ENCODE measurements at places on chromosomes 12 and 14.

DNA sequence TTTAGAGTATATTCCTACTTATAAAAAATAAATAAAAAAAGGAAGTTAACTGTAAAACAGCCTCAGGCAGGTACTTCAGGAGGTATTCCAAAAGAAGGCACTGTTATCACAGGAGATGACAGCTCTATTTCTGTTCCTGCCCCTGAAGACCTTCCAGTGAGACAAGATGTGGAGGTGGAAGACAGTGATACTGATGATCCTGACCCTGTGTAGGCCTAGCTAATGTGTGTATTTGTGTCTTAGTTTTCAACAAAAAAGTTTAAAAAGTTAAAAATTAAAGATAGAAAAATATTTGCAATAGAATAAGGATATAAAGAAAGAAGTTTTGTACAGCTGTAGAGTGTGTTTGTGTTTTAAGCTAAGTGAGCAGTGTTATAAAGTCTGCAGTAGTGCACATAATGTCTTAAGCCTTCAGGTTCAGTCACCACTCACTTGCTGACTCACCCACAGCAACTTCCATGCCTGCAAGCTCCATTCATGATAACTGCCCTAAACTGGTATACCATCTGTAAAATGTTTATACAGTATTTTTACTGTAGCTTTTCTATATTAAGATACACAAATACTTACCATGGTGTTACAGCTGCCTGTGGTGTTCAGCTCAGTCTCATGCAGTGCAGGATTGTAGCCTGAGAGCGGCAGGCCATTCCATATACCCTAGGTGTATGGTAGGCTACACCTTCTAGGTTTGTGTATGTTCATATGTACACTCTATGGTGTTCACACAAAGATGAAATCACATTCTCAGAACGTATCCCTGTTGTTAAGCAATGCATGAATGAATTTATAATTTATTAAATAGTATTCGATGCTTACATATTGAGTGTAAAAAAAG is 121.1 kb downstream of the ANO6 start:
- DNase-seq, result peak; percentile 87

DNA sequence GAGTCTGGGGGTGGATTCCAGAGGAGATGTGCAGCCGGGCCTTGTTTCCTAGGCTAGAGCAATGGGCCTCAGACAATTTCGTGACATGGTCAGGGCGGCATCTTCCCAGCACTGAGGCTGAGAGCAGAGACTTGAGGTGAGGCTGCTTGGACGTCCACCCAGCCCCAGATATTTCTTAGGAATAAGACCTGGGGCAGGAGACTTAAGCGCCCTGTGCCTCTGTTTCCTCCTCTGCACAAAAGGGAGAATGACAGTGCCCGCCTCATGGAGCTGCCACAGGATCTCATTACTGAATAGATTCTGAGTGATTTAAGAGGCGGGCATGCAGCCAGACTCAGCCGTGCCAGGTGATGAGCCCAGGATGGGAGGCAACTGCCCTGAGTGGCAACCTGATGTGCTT is 297.9 kb upstream of the SFSWAP start:
- DNase-seq, result no peak

GRCh38 chr12:53093777-53094393 is 3.6 kb upstream of the IGFBP6 start:
- no peak for DNase-seq

DNA sequence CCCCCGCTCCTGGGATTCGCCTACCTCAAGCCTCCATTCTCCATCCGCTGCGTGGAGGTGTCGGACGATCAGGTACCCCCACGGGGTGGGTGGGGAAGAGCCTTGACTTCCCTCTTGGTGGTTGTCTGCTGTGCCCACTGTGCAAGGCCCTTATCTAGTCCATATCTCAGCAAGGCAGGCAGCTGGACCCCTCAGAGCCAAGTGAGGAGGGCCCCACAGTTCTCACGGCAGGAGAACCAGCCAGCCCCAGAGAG is 39.9 kb downstream of the MMAB start:
- DNase-seq, result no peak

GRCh38 chr12:47832263-47832933 is 12.7 kb upstream of the HDAC7 start:
- DNase-seq, result no peak

DNA sequence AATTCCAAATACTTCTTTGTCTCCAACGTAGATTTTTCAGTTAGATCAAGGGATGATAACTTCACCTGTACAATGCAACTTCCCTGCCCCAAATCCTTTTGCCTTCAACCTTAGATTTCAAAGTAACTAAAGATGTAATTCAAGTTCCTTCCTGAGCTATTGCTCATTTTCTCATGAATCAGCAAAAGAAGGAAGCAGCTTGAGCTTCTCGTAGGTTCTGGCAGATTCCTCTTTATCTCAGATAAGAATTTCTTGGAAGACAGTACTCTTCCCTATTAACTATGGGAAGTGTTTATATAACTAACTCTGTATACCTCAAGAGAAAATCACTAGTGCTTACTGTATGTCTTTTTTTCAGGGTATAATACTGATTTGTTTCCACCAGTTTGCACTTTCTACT is 203.8 kb downstream of the RASSF9 start:
- no peak for DNase-seq

DNA sequence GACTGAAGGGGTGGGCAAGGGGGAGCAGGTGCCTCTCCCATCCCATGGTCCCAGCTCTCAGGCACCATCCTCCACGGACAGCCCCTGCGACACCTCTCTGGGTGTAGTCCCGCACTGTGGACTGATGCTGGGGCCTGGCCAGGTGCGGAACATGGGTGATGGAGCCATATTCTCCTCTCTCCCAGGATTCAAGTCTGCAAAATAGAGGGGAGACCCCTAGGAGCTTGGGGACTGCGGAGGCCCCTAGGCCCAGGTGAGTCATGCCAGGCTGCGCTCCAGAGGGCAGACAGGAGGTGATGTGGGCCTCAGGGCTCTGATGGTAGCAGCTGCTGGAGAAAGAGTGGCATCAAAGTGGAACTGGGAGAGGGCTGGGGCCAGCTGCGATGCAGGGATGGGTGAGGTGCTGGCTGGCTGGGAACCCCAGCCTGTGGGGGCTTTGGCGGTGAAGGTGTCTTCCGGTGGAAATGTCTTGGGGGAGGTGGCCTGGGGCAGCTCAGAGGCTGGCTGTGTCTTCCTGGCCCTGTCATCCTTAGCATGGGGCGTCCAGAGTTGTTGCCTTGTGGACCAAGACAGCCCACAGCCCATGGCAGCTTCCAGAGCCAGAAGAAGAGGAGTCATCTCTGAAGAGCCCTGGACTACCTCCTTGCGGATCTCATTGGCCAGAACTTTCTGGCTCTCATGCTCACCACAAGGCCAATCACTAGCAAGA is 149.1 kb downstream of the KIF26A start:
- no peak for DNase-seq

- DNase-seq, result no peak
These were observed 232.4 kb upstream of the AMIGO2 start for GRCh38 chr12:47312147-47312546.

DNA sequence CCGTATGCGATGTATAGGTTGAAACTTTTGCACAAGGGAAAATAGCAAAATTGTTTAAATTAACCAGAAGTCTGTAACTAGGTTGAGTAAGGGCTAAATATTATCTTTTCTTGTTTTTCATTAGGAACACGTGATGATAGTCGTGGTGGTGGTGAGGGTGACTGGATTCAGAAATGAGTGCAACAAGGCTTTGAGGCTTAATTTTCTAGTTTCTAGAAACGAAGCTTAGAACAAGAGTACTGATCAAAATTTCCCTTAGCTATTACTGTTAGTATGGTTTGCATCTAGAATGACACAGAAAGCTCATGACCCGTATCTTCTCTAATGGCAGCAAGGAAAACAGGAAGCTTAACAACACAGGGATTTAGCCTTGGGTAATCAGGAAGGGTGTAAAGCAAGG is 7.0 kb downstream of the SLIRP start:
- no peak for DNase-seq

- DNase-seq, result no peak
These were observed 64.3 kb downstream of the SLC16A7 start for GRCh38 chr12:59660148-59660547.

DNA sequence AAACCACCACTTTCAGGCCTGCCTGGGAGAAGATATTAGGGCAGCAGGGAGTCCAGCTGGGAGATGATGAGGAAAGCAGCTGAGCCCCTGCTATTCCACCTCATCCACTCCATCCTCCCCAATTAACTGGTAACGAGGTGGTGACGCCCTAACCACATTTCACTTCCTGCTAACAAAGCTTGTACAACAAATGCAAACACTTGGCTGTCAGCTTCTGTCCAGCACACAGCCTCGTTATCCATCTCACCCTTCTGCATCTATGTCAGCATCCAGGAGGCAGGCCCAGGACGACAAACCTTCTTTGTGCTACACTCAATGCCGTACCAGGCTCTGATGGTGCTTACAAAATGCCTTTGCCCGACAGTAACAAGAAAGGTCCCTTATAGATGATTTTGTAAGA is 225.4 kb downstream of the APAF1 start:
- no peak for DNase-seq

GRCh38 chr12:130338794-130339601 is 1.3 kb downstream of the PIWIL1 start:
- DNase-seq, result no peak

DNA sequence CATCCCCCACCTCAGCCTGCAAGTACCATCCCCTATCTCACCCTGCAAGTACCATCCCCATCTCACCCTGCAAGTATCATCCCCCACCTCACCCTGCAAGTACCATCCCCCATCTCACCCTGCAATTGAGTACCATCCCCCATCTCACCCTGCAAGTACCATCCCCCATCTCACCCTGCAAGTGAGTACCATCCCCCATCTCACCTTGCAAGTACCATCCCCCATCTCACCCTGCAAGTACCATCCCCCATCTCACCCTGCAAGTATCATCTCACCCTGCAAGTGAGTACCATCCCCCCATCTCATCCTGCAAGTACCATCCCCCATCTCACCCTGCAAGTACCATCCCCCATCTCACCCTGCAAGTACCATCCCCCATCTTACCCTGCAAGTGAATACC is 45.0 kb downstream of the ZC3H14 start:
- no peak for DNase-seq

DNA sequence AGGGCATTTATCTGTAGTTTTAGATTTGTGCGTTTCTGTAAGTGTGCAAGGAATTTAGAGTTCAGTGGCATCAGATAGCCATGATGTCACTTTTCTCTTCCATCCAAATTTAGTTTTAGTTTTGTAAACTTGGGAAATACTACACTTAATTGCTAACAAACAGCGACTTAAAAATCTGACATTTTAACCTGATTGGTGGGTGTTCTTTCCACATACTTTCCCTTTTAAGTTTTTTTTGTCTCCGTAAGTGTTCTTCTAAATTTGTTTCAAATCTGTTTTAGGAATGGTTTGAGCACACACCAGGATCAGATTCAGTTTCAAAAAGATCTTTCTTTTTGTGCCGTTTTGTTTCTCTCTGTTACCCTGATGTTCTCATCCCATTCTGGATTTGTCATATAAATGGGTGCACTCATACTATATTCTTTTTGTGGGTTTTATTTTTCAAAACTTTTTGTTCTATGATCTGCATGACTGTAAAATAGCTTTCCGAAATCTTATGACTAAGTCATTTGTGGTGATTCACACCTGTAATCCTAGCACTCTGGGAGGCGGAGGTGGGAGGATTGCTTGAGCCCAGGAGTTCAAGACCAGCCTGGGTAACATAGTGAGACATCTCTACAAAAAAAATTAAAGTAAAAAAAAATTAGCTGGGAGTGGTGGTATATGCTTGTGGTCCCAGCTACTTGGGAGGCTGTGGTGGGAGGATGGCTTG is 58.9 kb downstream of the FBXO34 start:
- no peak for DNase-seq

GRCh38 chr12:24902511-24903328 is 46.2 kb downstream of the BCAT1 start:
- no peak for DNase-seq

DNA sequence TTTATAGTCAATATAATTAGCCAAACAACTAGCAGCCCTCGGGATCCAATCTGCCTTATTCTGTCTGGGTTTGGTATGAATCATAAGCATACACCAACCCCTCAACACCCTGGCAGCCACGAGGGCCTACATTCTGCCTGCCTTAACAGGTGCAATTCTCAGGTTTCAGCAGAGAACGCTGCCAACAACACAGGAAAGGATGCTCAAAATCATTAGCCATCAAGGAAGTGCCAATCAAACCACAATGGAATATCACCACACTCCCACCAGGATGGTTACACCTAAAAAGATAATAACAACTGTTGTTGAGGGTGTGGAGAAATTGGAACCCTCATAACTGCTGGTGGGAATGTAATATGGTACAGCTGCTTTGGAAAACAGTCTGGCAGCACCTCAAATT is 122.8 kb downstream of the TTC7B start:
- DNase-seq, result no peak

DNA sequence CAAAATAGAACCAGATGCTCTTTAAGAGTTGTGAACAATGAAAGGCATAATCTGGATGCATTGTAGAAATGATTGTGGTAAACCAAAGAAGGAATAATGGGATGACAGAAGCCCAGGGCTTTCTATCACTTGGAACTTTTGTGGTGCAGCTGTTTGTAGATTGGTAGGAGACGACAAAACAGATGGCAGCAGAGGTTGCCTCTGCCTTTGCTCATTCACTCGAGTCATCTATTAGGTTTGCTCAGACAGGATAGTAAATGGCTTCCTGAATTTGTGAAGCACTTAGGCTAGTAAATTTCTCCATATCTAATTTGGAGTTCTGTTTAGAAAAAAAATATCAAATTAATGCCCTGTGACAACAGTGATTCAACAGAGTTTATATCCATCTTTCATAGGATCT is 78.4 kb downstream of the FGD4 start:
- DNase-seq, result no peak

DNA sequence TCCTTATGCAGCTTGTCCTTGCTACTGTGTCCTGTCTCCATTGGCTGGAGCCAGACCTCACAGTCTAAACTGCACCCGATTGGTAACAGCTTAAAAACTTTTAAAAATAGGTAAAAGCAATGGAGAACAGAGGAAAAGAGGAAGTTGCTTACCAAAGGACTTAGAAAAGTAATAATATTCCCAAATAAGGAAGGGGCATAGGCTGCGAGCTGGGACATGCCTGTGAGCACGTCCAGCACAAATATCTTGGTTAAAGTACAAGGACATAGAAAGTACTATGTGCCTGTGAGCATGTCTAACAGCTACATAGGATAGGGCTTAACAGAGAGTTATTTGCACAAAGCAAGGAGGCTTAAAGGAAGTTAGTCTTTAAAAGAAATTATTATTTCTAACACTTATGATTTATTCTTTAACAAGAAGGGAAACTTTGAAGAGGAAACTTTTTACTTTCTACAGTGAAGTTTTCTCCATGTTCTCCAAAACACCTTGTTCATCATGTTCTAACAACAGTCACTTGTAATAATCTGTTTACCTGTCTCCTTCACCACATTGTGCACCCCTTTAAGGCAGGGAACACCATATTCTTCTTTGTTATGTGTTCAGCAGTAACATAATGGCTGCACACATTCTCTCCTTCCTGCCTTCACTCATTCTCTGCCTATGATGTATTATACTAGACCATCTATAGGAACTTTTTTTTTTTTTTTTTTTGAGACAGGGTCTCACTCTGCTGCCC is 9.8 kb upstream of the UBE2N start:
- DNase-seq, result no peak

DNA sequence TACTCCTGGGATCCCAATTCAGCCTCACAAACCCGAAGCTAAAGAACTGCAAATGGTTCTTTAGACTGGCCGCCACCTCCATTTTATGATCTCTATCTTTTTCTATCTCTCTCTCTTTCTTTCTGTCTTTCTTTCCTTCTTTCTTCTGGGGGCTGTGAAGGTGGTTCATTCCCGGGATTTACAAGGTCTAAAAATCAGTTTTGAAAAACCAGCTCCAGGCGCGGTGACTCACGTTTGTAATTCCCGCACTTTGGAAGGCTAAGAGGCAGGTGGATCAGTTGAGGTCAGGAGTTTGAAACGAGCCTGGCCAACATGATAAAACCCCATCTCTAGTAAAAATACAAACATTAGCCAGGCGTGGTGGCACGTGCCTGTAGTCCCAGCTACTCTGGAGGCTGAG is 67.2 kb upstream of the VASH1 start:
- DNase-seq, result no peak
